ENCODE measurements at places on chromosomes 1 and 21.
A peak's percentile ranks its signal among the peaks of the same experiment; 100 is the strongest.

DNA sequence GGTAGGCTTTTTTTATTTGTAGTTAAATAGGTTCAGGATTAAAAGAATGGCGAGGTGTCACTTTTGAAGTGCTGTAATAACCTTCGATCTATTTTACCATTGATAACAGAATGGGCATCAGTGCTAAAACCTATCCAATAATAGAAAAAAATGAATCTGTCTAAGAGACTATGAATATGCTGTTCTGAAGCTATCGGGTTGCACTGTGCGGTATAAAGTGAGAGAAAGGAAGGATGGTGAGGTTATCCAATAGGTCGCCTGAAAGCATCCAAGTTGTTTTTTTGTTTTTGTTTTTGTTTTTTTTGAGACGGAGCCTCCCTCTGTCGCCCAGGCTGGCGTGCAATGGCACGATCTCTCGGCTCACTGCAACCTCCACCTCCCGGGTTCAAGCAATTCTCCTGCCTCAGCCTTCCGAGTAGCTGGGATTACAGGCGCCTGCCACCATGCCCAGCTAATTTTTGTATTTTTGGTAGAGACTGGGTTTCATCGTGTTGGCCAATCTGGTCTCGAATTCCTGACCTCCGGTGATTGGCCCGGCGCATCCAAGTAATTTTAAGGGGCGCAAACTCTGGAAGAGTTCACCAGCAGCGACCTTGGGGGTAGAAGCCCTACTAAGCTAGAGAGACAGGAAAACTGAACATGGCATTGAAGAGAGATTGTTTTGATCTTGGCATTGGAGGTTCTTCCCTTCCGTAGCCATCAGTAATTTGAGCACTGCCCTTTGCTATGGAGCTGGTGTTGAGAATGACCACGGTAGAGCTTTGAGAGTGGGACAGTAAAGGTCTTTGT is 8.7 kb upstream of the MDM4 start:
- no peak for DNase-seq

DNA sequence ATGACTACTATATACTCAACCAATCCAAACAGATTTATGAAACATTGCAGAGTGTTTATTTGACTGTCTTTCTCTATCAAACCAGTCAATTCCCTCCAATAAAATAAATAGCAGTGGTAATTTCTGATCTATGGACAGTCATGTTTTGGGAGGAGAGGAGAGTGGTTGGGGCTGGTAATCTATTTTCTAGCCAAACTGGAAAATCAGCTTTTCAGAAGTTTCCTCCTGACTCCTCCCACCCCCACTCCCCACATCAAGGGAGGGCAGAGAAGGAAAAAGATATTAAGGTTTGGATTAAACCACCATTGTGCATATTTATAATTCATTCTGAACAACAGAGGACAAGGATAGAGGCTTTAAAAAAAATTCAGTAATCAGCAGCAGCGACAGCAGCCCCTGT is 69.4 kb upstream of the SOX13 start:
- DNase-seq = no peak

GRCh38 chr1:89035080-89035479 is 12.4 kb upstream of the GBP3 start:
- no peak for DNase-seq

DNA sequence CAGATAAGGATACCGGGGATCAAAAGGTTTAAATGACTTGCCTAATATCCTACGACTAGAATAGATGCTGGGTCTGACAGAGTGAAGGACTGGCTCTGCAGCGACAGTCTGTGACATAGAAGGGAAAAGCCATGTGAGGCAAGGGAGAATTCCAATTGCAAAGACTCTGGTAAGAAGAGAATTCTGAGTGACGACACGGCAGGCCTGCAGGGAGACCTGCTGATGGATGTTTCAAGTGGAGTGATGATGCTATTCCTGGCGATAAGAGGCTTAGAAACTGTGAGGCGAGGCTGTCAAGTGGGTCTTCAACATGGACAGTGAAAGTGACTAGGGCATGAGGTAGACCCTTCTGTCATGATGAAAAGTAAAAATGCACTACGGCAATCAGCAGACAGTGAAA is 176.6 kb upstream of the PBX1 start:
- DNase-seq = no peak

DNA sequence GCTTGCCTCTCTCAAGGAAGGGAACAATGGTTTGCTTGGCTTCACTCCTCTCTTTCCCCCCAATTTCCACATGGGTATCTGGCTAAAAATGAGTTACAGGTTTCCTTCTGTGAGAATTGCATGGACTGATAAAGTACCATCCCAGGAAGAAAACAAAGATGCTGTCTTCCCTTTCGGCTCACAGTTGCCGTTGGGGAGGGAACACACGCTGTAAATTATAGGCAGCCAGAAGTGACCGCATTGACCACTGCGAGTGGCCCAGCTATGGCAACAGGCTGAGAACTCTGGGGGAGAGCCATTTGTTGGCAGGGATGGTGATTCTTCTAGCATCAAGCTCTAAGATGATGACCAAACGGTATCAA is 2.9 kb downstream of the RUNX1 start:
- DNase-seq = peak; percentile 31

DNA sequence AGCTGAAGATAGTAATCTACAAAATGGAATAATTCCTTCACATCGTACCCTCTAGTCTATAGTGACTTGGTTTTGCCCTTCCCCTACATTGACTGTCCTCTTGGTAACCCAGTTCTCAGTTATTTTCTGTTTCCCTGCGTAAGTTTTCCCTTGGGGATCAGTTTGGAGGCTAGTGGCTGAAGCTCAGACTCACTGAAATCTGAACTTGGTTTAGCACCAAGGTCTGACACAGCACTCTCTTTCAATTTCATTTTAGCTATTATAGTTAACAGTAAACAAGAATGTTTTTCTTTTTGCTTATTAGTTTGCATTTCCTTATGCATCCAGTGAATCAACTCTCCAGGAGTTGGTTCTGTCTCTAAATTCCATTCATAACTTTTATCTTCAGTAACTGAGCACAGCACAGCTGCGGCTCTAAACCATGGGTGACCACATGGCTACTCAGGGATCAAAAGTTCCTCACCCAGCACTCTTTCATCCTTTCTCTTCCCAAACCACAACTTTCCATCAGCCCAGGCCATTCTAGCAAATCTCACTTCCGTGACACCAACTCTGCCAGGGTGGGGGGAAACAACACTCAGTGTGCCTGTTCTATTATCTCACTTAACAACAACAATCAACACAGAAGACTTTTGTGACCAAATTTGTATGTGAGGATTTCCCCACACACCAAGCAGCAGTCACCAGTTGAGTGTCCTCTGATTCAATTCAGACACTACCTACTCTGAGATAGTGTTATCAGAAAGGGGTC is 17.6 kb upstream of the IFI6 start:
- DNase-seq = no peak

DNA sequence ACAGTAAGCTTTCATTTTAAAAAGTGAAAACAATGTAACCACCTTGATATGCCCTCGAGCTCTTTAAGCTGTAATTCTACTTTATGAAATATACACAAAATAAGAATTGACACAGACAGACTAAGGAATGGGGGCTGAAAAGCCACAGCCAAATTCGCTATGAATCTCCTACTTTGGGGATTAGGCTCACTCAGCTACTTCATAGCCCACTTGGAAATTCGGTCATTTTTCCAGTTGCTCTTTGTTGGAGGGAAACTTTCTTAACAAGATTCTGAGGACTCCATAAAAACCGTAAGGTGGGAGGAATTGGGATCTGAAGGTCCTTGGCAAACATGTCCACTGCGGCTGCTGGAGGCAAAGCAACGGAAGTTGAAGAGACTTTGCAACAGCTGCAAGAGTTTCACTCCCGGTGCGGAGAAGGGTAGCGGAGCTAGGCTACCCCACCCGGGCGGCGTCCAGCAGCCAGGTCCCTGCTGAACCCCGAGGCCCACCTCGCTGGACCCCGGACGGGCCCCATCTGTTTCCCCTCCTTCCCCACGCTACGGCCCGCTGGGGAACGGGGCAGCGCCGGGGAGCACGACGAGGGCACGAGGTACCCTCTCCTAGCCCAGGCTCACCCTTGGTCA is 634 bp downstream of the MYCBP start:
- DNase-seq = no peak

Data from esophagus muscularis mucosa (tissue), 4 donors.